Endodermal cell (in vitro differentiated cells): ENCODE measurements at places on chromosomes 4 and X. TPM values are rescaled to one million over a fixed set of nuclear protein-coding genes. Genes with fewer than 3 reads are reported as not detected.

PCGF3 gene
- 41.8 to 68.9 TPM (median 64.0 TPM) in 3 replicates for total RNA-seq

GRCh38 chrX:71105628-71106027, 912 bp downstream of the CXorf65 start:
- H3K27me3 ChIP-seq, result no peaks in the 10 kb centered on the region
- no peak overlapping the region for H3K27ac ChIP-seq
- no peaks in the 10 kb centered on the region for H3K36me3 ChIP-seq
- peaks cover 7% of the 10 kb centered on the region for H3K4me1 ChIP-seq
- no peak for DNase-seq

DNA sequence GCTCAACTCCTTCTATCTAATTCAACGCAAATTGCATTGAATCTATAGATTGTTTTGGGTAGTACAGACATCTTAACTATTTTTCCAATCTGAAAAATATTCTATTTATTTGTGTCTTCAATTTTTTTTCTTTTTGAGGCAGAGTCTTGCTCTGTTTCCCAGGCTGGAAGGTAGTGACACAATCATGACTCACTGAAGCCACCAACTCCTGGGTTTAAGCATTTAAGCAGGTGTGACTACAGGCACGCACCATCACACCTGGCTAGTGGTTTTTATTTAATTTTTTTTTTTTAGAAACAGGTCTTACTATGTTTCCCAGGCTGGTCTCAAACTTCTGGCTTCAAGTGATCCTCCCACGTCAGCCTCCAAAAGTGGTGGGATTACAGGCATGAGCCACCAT, 98.3 kb downstream of the GK start:
- H3K27me3 ChIP-seq, result no peaks in the 10 kb centered on the region
- DNase-seq, result no peak
- H3K4me3 ChIP-seq, result no peak overlapping the region
- no peak overlapping the region for H3K27ac ChIP-seq

DNA sequence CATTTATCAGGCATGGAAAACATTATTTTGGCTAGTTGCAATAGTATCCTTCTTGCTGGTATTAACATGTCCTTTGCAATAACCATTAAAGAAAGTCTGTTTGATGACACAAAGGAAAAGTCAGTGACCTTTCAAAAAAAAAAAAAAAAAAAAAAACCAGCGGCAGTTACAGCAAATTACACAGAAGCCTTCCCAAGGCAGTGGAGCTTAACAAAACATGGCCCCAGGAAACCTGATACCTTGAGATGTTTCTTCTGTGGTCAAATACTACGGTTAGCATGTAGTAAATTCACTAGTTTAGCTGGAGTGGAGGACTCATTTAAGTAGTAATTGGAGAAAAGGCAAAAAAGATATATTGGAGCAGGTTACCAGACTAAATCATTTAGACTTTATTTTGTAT, 359.1 kb downstream of the DACH2 start:
- no peak for DNase-seq
- H3K4me1 ChIP-seq, result no peaks in the 10 kb centered on the region
- H3K4me3 ChIP-seq, result no peak overlapping the region
- H3K36me3 ChIP-seq, result no peaks in the 10 kb centered on the region

DNA sequence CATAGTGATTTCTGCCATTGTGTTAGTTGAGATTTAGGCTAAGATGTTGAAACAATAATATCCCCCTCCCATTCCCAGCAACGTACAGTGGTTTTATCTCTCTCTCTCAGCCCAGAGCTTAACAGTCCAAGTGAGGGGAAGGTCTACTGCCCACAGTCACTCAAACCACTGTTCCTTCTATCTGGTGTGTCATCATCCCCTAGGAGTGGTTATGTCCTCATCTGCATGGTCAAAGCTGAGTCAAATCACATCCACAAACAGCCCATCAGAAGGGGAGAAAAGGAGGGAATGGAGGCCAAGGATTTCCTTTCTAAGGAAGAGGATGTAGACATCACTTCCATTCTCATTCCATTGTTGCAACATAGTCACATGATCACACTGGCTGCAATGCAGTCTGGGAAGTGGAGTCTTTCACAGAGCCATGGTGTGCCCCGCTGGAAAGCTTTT, 42.8 kb upstream of the CHRNA9 start:
- no peaks in the 10 kb centered on the region for H3K36me3 ChIP-seq
- H3K4me3 ChIP-seq, result peak overlapping the region; percentile 18
- H3K4me1 ChIP-seq, result no peaks in the 10 kb centered on the region
- no peak overlapping the region for H3K27ac ChIP-seq

DNA sequence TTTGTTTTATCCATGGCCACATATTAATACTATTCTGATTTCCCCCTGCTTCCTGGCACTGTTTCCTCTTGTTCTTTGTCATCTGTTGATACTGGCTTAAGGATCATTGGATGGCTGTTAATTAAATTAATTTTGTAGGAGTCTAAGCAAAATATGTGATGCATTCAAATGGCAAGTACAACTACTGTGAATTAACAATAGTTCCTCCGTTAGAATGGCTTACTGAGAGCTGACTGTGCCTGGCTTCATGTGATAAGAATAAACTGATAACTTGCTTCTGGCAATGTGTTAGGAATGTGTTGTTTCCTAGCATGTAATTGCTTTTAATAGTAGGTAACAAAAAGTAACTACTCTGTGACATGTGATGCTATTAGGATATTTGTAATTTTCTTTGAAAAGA, 98.5 kb downstream of the RPA4 start:
- no peaks in the 10 kb centered on the region for H3K36me3 ChIP-seq
- H3K4me3 ChIP-seq, result no peak overlapping the region
- H3K27ac ChIP-seq, result no peak overlapping the region
- DNase-seq, result no peak
- H3K27me3 ChIP-seq, result no peaks in the 10 kb centered on the region

DNA sequence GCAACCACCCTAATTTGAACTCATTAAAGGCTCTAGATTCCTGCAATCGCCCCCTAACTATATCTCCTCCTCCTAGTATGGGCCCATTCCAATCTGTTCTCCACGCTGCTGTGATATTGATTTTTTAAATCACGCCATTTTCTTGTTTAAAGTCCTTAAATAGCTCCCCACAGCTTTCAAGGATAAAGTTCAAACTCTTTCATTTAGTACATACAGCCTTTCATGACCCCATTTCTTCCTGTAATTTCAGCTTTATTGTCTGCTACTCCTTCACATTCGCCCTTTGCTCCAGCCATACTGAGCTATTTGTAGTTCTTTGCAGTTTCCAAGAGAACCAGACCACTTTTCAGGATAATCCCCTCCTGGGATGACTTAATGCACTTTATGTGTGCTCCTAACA, 118.5 kb downstream of the GC start:
- peaks cover 3% of the 10 kb centered on the region for H3K4me1 ChIP-seq
- no peaks in the 10 kb centered on the region for H3K36me3 ChIP-seq
- no peak overlapping the region for H3K27ac ChIP-seq
- no peaks in the 10 kb centered on the region for H3K27me3 ChIP-seq
- peak overlapping the region; percentile 14 for H3K4me3 ChIP-seq
- no peak for DNase-seq

GRCh38 chr4:81455897-81456296, 15.8 kb downstream of the RASGEF1B start:
- no peaks in the 10 kb centered on the region for H3K27me3 ChIP-seq
- H3K4me1 ChIP-seq, result peaks cover 10% of the 10 kb centered on the region
- no peak overlapping the region for H3K4me3 ChIP-seq
- DNase-seq, result no peak
- H3K36me3 ChIP-seq, result peaks cover 75% of the 10 kb centered on the region
- H3K27ac ChIP-seq, result no peak overlapping the region

DNA sequence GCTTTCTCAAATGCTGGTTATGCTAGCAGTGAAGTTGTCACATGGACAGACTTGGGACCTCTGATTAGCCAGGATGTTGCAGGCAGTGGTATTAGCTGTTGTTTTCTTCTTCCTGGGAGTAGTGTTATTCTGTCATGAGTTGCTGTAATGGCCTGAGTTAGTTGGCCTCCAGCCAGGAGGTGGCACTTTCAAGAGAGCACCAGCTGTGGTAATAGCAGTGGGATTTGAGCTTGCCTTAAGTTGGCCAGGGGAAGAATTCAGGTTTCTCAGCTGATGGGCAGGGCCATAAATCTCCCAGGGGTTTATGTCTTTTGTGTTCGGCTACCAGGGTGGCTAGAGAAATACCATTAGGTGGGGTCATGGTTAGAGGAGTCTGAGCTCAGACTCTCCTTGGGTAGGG, 132.6 kb downstream of the GLUD2 start:
- H3K4me3 ChIP-seq, result no peak overlapping the region
- H3K4me1 ChIP-seq, result no peaks in the 10 kb centered on the region
- H3K27me3 ChIP-seq, result no peaks in the 10 kb centered on the region
- H3K36me3 ChIP-seq, result no peaks in the 10 kb centered on the region
- H3K27ac ChIP-seq, result no peak overlapping the region
- DNase-seq, result no peak

NEK1 gene
- total RNA-seq, result 15.1 to 16.4 TPM (median 15.6 TPM) in 3 replicates

GRCh38 chr4:95980877-95981360, 141.0 kb downstream of the PDHA2 start:
- H3K27me3 ChIP-seq, result no peaks in the 10 kb centered on the region
- H3K27ac ChIP-seq, result no peak overlapping the region
- H3K36me3 ChIP-seq, result no peaks in the 10 kb centered on the region
- no peak overlapping the region for H3K4me3 ChIP-seq

LAP3 gene
- 39.2 and 39.9 TPM in 2 replicates for total RNA-seq

SOD3 gene
- 5.4 to 10.5 TPM (median 8.7 TPM) in 3 replicates for total RNA-seq

DNA sequence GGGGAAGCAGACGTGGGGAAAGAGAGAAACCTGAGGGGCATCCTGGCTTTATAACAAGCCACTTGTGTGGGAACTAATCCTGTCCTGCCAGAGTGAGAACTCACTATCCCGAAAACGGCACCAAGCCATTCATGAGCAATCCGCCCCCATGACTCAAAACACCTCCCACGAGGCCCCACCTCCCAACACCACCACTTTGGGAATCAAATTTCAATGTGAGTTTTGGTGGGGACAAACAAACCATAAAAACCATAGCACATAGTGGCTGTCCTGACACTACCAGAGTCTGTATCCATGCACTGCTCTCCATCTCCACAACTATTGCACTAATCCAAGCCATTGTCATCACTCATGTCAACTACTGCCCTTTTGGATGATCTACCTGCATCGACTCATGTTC, 28.5 kb upstream of the SEPTIN6 start:
- DNase-seq, result no peak
- no peaks in the 10 kb centered on the region for H3K27me3 ChIP-seq
- H3K27ac ChIP-seq, result no peak overlapping the region
- no peaks in the 10 kb centered on the region for H3K4me1 ChIP-seq

GRCh38 chr4:169251291-169252235, 19.2 kb downstream of the SH3RF1 start:
- H3K27me3 ChIP-seq, result no peaks in the 10 kb centered on the region
- peak overlapping the region; percentile 45 for H3K27ac ChIP-seq
- peak overlapping the region; percentile 47 for H3K4me3 ChIP-seq
- H3K36me3 ChIP-seq, result peaks cover 14% of the 10 kb centered on the region

DNA sequence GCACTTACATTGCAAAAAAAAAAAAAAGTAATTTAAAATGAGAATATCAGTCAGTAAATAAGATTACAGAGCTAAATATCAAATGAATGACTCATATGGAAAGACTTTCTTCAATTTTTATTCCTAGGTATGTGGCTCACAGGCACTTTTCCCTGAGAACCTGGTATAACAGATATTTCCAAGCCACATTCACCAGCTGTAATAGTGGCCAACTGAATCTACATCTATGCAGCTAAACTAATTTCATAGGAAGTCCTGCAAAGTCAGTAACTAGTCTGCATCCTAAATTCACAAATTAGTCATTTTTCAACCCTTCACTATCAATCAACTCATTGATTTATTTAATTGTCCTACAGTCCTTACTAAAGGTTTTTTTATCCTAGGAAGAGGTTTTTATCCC, 5.6 kb downstream of the PDE5A start:
- no peak for DNase-seq
- H3K36me3 ChIP-seq, result no peaks in the 10 kb centered on the region

DNA sequence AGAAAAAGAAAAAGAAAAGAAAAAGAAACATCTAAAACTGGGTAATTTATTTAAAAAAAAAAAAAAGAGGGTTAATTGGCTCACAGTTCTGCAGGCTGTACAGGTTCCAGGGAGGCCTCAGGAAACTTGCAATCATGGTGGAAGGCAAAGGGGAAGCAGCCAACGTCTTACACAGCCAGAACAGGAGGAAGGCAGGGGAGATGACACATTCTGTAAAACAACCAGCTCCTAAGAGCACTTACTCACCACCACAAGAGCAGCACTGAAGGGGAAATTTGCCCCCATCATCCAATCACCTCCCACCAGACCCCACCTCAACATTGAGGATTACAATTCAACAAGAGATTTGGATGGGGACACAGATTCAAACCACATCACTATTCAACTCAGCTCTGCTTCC, 36.8 kb upstream of the TMEM184C start:
- no peak overlapping the region for H3K27ac ChIP-seq
- no peaks in the 10 kb centered on the region for H3K27me3 ChIP-seq
- no peaks in the 10 kb centered on the region for H3K4me1 ChIP-seq
- no peak overlapping the region for H3K4me3 ChIP-seq

KCTD8 gene
- 0.88 and 0.97 TPM in 2 replicates for total RNA-seq

DNA sequence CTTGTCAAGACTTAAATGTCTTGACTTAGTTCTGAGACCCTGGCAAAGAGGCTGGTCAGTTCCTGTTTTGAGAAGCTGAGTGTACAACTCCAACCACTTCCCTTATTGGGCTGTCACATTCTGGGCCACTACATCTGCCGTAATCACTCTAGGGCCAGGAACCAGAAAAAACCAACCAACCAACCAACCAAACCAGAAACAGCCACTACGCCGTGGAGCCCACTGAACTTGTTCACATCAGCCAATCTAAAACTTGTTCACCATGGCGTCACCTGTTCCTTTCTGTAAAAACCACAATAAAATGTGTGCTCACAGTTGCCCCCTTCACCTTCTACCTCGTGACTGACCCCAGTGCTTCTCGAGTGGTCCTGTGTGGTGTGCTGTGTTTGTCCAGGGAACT, 107.3 kb downstream of the JADE1 start:
- no peak overlapping the region for H3K4me3 ChIP-seq
- H3K27me3 ChIP-seq, result no peaks in the 10 kb centered on the region
- H3K27ac ChIP-seq, result no peak overlapping the region
- H3K4me1 ChIP-seq, result no peaks in the 10 kb centered on the region

GRCh38 chr4:152185786-152186550, 349.9 kb downstream of the FBXW7 start:
- H3K4me1 ChIP-seq, result no peaks in the 10 kb centered on the region
- no peaks in the 10 kb centered on the region for H3K36me3 ChIP-seq
- H3K27me3 ChIP-seq, result no peaks in the 10 kb centered on the region
- no peak for DNase-seq

LNX1 gene
- total RNA-seq, result 5.4 to 17.8 TPM (median 5.7 TPM) in 3 replicates

- H3K27me3 ChIP-seq, result no peaks in the 10 kb centered on the region
- H3K27ac ChIP-seq, result no peak overlapping the region
- no peak overlapping the region for H3K4me3 ChIP-seq
- no peak for DNase-seq
- no peaks in the 10 kb centered on the region for H3K36me3 ChIP-seq
- H3K4me1 ChIP-seq, result no peaks in the 10 kb centered on the region
These were observed 43.4 kb downstream of the MOB1B start for GRCh38 chr4:70945452-70946055.

DNA sequence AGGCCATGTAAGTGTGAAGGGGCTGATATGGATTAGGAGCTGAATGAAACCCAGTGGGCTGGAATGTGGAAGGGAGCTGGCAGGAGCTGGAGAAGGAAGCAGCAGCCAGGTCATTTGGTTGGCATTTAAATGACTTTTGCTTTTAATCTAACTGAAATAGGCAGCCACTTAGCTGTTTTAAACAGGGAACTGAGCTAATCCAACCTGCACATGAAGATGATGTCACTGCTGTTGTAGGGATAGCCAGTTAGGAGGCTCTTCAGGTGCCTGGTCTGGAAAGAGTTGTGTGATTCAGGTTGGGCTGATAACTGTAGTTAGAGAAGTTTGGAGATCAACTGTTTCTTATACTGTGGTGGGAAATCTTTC, 122.4 kb downstream of the PALLD start:
- H3K27ac ChIP-seq, result no peak overlapping the region
- H3K27me3 ChIP-seq, result no peaks in the 10 kb centered on the region
- H3K4me3 ChIP-seq, result no peak overlapping the region

PDGFRA gene
- total RNA-seq, result 8.4 and 10.7 TPM in 2 replicates
